ENCODE measurements at places on chromosomes 3 and 15.

GRCh38 chr15:40038275-40038637, 725 bp downstream of the SRP14 start:
- DNase-seq = no peak

GRCh38 chr3:143584474-143584873, 263.8 kb downstream of the SLC9A9 start:
- no peak for DNase-seq

- DNase-seq = no peak
Measured at GRCh38 chr15:48541341-48542278, 103.9 kb downstream of the FBN1 start.

DNA sequence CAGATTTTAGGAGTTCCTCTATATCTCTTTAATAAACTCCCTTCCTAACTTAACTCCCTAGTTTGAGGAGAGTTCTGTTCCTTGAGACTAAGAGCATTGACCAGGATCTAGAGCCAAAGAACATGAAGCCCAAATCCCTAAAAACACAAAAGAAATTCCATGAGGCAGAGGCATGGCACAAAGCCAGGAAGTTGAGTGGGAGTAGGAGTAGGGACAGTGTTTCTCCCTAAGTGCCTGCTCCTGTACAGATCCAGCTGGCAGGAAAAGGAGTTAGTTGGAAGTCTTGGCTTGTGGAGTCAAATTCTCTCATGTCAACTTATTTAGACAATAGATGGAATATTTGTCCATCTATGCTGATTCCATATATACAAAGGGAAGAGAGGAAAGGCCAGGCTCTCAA, 11.4 kb downstream of the ACTC1 start:
- DNase-seq = no peak

DNA sequence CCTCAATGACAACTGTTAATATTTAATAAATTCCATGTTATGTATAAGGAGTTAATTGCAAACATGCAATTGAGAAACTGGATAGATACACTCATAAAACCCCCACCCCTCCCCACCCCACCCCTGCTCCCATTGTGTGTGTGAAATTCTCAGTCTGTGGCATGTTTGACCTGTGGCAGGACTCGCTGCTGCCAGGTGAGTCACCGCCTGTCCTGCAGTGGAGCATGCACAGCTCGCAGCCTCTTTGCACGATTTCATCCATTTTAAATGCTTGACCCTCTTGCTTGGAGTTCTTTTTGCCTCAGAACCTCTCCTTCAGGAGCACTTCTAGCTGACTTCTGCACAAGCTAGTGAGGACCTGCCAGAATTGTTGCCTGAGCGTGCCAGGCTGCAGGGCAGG, 5.3 kb upstream of the APEH start:
- no peak for DNase-seq

- DNase-seq = no peak
Measured at GRCh38 chr3:58158442-58159153, 52.2 kb downstream of the DNASE1L3 start.

- no peak for DNase-seq
Measured at GRCh38 chr3:112693186-112693585, 52.2 kb upstream of the CCDC80 start.

DNA sequence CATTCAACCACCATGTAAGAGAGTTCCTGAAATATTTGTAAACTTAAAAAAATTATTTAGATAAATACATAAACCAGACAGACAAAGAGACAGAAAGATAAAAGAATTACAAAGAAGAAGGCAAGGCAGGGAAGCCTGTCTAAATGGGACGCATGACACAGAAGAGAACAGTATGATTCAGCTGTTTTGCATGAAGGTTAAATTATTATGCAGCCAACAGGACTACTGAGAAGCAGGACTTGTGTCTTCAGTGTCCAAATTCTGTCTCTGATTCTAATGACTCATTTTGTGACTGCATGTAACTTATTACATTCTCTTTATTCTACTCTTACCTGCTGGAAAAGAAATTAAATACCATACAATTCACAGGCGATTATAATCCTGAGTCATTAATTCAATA, 340.4 kb upstream of the KCNMB2 start:
- no peak for DNase-seq

DNA sequence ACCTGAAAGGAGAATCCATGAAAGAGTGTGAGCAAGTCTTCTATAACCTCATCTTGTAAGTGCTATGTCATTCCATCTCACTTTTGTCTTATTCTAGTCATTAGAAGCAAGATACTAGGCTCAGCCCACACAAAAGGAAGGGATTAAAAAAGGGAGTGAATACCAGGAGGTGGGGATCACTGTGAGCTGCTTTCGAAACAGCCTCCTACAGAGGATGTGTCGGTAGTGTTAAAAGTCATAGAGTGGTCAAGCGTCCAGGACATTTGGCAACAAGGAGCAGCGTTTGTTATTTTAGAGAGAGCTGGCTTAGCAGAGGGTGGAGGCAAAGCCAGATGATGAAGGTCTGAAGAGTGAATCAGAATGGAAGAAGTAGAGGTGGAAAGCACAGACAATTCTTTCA, 11.7 kb upstream of the ZNF148 start:
- DNase-seq = no peak

GRCh38 chr3:18891641-18892040, 256.7 kb upstream of the KCNH8 start:
- DNase-seq = no peak

GRCh38 chr3:37456270-37456708, 281.9 kb upstream of the LRRFIP2 start:
- no peak for DNase-seq

GRCh38 chr3:35784169-35784568, 144.8 kb downstream of the ARPP21 start:
- DNase-seq = no peak

- DNase-seq = peak; percentile 6
Measured at GRCh38 chr3:163878396-163878795, 1199.9 kb downstream of the SI start.

DNA sequence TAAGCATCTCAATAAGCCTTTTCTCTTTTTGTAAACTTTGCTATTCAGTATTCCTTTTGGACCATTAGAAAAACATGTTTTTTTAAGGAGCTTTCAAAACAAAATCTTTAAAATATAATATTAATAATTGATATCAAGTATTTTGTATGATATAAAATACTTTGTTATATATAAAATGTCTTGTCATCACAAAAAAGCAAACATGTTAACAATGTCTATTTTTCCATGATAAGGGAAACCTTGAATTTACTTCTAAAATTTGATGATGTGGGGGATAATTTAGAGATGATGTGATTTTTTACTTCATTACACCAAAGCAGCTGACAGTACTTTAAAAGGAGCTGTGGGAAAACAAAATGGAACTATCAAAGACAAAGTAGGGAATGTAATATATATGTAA, 887.7 kb downstream of the SI start:
- no peak for DNase-seq
